ENCODE measurements at places on chromosomes 6 and 20.

- DNase-seq = no peak
Observed at GRCh38 chr6:90490030-90490716, 96.7 kb downstream of the MAP3K7 start.

DNA sequence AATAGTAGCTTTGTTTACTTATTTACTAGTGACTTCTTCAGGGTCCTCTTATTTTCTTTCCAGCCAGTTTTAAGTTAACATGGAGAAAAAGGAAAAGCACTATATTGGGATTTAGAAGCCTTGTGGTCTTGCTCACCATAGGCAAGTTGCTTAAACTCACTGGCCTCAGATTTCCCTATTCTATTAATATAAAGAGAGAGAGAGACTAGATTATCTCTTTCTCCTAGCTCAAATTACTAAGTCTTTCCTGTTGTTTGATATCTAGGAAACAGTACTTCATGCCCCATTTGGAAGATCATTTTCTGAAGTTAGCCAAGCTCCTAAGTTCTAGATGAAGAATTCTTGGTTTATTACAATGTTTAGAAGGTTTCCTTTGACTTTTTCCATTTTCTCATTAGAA is 32.5 kb downstream of the CTNNBL1 start:
- DNase-seq = no peak

GRCh38 chr6:13412639-13413465 is 74.5 kb downstream of the GFOD1 start:
- no peak for DNase-seq

DNA sequence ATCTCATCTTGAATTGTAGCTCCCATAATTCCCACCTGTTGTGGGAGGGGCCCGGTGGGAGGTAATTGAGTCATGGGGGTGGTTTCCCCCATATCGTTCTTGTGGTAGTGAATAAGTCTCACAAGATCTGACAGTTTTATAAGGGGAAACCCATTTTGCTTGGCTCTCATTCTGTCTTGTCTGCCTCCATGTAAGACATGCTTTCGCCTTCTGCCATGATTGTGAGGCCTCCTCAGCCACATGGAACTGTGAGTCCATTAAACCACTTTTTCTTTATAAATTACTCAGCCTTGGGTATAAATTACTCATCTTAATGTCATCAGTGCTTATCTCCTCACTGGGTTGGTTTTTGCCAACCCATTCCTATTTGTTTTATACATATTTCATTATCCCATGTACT is 142.0 kb upstream of the GMDS start:
- DNase-seq = no peak

GRCh38 chr20:62728028-62728780 is 19.6 kb downstream of the NTSR1 start:
- DNase-seq = no peak

GRCh38 chr6:154239392-154239791 is 117.2 kb downstream of the IPCEF1 start:
- DNase-seq = no peak

DNA sequence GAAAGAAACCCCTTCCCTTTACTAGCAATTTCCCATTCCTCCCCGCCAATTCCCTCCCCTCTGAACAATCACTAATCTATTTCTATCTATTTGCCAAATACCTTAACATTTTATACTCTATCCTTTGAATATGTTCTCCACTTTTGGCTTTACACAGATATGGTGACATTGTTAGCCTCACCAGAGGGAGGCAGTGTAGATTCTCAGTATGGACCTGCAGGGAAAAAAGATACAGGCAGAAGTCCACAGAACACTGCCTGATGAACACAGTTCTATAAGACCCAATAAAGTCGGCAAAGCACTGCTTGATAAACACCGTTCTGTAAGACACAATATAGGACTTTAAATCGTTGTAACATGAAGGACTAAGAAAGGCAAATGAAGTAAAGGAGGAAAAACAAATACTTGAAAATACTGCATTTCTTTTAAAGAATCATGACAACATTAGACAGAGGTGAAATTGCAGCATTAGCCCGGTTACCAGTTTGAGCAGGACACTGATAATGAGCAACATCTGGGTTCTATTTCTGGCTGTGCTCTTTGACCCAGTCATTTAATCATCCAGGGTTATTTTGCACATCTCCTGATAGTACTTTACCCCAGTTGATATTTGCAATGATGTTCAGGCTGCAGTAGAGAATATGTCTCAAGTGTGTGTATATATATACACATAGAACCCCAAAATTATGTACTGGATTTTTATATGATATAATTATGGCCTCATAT is 296.8 kb downstream of the UTRN start:
- no peak for DNase-seq

DNA sequence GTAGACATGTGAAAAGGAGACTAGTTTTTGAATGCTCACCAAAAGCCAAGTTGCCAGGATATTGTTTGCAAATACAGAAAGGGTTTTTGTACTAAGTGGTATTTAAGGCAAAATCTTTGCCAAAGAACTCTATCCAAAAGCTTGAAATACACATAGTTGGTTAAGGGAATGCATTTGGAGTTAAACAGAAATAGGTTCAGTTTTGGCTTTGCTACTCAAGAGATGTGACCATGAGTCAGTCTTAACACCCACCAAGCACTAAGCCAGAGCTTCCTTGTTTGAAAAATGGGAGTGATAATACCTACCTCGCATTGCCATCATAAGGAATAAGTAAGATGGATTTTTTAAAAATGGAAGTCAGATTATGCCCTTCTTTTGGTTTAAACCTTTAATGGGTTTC is 191.7 kb upstream of the LAMP5 start:
- DNase-seq = no peak

- DNase-seq = no peak
Observed at GRCh38 chr6:124670801-124671200, 291.4 kb upstream of the RNF217 start.

- DNase-seq = no peak
Observed at GRCh38 chr6:63395381-63395780, 75.6 kb upstream of the LGSN start.

DNA sequence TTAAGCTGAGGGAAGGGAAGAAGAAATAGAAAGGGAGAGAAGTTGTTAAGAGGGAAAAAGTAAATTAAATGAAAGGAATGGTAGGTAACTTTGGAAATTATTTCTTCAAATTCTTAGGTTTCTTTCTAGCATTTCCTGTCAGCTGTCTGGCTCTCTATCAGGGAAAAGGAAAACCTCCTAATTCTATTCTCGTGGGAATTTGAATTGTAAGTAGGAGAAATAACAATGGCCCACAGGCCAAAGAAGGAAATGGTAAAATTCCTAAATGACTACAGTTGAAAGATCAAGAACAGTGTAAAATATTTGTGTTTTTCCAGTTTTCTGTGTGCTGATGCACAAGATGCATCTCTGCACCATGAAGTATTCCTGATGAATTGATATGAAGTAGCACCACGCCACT is 173.0 kb downstream of the IBTK start:
- no peak for DNase-seq

- DNase-seq = no peak
Observed at GRCh38 chr6:24744911-24745310, 26.0 kb upstream of the C6orf62 start.

Data from stimulated activated effector memory CD8-positive, alpha-beta T cell treated with anti-CD3 and anti-CD28 coated beads, Interleukin-12 subunit alpha, Interleukin-12 subunit beta, amount 100 ng/mL, for 72 hours (primary cell).